HCEC 1CT (cell line): ENCODE measurements at places on chromosomes 12 and 14.
A peak's percentile ranks its signal among the peaks of the same experiment; 100 is the strongest.

GRCh38 chr14:65413739-65414045 is 1.2 kb downstream of the FUT8 start:
- DNase-seq, result no peak

- no peak for DNase-seq
These were observed 25.7 kb downstream of the ANO4 start for GRCh38 chr12:100820314-100820713.

DNA sequence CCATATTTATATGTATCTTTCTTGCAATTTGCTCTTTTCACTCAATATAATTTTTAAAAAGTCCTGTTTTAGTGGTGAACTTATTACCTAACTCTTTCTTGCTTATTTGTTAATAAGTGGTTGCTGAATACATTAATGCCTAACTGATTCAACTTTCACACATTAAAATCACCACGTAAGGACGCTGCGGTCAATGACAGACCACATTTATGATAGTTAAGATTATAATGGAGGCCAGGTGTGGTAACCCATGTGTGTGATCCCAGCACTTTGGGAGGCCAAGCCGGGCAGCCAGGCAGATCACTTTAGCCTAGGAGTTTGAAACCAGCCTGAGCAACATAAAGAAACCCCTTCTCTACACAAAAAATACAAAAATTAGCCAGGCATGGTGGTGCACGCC is 37.0 kb downstream of the WDR89 start:
- no peak for DNase-seq

DNA sequence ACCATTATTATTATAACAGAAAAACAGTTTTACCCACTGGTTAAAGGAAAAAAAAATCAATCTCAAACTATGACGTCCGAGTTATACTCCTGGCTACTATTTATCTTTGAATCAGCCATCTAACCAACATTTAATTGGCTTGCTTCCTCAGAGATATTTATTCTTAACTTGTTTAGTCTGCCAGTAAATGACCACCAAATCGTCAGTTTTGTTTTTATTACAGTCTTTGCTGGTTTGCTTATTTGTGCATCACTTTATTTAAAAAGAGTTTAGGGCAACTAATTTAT is 71.2 kb downstream of the RASSF8 start:
- no peak for DNase-seq

DNA sequence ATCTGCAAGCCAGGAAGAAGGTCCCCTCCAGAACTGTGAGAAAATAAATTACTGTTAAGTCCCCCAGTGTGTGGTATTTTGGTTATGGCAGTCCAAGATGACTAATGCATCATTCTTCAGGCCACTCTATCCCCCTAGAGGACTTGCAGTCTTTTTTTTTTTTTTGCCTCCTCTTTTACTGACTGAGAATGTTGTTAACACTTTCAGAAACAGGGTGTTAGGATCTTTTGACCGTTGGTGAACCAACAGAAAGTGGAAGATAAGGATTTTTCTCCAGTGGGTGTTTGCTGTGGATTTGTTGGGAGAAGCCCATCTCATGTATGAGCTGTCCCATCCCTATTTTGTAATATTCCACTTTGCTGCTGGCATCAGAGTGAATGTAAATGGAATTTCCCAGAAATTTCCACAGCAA is 37.8 kb downstream of the MARK3 start:
- DNase-seq, result peak; percentile 69

DNA sequence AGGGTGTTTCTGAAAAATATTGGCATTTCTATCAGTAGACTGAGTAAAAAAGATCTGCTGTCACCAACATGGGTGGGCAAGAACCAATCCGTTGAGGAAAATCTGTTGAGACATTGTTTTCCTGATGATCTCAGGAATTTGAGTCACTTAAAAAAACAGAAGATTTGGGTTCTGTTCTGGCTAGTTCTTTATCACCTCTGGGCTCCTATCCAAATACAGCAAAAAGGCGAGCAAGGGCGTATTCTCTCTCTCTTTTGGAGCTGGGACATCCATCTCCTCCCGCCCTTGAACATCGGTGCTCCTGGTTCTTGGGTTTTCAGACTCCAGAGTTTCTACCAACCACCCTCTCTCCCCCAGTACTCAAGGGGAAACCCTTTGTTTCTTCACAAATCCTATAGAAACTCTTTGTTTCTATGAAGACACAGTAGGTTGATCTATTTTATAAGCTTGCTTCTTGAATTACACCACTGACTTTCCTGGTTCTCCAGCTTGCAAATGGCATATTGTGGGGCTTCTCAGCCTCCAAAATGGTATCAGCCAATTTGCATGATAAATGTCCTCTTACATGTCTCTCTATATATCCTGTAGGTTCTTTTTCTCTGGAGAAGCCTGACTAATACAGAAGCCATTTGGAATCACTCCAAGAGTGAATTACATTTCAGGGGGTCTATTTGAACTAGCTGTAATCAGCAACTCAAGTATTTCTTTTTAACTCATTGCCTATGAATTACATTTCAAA is 263.9 kb upstream of the TMTC1 start:
- peak; percentile 23 for DNase-seq

GRCh38 chr12:94498073-94498472 is 38.4 kb upstream of the CEP83 start:
- DNase-seq, result no peak

GRCh38 chr12:49651855-49652254 is 28.5 kb downstream of the PRPF40B start:
- no peak for DNase-seq

- peak; percentile 73 for DNase-seq
These were observed 331.2 kb downstream of the SLC16A7 start for GRCh38 chr12:59927032-59927431.

DNA sequence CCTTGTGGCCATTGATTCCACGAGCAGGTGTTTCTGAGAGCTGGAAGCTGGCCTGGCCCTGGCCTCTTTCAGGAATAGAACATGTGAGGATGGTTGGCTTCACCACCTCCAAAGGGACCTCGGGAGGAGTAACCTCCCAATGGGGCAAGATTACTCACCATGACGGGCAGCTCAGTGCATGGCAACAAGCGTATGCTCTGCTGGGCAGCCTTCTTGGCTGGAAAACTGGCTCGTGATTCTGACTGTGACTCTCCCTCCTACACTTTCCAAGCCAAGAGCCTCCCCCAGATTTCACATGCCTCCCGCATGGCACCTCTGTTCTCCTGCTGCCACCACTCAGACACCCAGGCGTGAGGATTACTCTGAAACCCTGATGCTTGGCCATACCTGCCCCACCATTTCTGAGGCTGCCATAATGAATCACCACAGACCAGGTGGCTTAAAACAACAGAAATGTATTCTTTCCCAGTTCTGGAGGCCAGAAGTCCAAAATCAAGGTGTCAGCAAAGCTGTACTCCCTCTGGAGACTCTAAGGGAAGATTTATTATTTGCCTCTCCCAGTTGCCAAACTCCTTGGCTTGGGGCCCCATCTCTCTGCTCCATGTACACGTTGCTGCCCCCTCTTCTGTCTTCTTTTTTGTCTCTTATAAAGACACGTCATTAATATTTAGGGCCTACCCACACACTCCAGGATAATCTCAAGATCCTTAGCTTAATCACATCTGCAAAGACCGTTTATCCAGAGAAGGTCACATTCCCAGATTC is 215.9 kb downstream of the CHST11 start:
- DNase-seq, result no peak

DNA sequence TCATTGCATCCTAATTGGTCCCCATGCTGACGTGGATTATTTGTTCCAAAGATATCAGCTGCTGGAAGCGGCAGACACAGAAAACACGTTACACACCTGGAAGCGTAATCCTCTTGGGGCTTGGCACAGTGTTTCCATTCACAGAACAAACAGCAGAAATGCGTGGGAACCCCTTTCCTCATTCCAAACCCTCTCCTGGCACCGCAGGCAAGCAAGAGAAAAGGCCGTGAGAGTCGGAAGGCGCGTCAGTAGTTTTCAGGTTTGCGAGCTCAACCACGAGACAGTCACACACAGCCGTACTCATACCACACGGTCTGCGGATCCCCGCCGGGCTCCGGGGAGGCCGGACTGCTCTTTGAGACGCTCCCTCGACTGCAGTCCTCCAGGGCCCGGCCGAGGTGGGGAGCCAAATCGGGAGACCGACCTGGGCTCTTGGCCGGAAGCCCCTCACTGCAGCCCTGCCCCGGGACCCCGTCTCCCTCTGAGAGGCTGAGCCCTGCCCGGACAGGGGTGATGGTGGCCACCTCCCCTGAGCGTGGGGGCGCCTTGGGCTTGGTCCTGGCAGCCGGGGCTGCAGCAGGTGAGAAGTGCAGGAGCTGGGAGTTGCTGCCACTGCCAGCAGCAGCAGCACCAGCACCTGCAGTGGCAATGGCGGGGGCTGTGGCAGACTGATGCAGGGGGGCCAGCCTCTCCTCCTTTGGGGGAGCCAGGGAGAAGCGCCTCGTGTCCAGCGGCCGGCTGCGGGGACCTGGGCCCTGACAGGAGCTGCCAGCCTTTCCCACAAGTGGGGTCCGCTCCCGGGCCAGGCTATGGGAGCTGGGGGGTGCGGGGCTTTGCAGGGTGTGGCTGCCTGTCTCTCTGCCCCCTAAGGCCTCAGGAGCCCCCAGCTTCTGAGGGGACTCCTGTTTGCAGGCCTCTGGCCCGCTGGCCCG is 28.1 kb upstream of the GPR68 start:
- no peak for DNase-seq

GRCh38 chr14:103905842-103906456 is 22.3 kb upstream of the TDRD9 start:
- no peak for DNase-seq

- DNase-seq, result peak; percentile 16
These were observed 40.1 kb downstream of the VWF start for GRCh38 chr12:6084261-6084968.

GRCh38 chr12:76530516-76530915 is 29.1 kb downstream of the OSBPL8 start:
- DNase-seq, result no peak
